ENCODE measurements at places on chromosomes 4 and X.

DNA sequence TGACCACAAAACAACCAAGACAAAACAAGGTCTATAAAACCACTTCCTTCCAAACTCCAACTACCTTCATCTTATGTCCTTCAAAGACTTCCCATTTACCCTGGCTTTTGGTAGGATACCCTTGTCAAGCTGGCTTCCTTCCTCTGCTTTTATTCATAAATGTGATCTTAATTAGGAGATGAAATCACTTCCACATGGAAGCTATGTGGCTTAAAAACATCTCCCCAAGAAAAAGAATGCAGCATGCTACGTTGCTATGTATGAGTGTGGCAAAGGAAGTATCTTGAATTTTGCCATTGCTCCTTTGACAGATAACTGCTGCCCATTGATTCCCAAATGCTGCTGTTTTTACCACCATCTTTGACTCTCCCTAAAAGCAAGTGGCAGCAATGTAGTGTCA lies 46.4 kb upstream of the VEGFD start:
- no peak for DNase-seq

GRCh38 chr4:156756118-156756517 lies 215.5 kb downstream of the PDGFC start:
- DNase-seq = no peak

DNA sequence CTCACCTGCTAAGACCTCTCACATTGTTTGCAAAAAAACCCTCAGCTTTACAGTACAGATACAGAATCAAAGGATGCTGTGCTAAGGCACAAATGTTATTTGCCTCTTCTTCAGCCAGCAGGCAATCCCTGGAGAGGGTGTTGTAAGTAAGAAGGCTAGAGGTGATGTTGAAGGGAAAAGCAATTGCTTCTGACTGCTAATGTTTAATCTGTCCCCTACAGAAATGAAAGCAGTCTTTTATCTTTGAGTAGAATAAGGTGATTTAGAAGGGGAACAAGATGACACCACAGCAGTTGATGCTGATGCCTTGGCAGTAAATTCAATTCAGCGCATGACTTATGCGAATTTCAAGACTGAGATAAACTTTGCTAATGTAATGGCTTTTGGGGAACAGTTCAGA lies 1064.8 kb upstream of the IGFBP7 start:
- no peak for DNase-seq

DNA sequence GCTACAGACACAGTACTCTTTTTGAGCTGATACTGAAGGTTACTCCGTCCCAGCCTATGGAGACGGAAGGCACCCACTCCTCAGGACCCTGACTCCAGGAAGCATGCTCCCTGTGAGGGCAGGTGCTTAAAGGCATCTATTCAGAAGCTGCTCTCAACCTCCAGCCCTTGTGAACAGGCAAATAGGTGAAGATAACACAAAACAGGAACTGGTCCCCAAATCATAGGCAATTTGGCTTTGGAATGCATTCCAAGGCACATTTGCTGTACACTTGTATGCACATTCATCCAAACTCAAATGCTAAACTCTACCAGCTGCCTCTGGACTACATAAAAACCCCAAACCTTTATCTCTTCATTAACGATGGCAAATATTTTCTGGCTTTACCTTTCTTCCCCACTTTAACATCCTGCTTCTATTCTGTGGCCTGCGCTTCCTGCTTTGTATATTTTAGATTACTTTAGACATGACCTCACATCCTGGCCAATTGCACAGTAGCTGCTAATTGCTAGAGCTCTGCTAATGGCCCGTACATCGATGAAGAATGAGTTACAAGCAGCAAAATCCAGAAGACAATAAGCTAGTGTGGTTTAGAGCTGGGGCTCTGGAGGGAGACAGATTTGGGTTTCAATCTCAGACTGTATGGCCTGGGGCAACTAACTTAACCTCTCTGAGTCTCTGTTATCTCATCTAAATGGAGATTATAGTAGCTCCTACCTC lies 3.2 kb downstream of the SEL1L3 start:
- DNase-seq = peak; percentile 57
